Cardiac fibroblast (primary cell): ENCODE measurements at places on chromosomes 1 and 21.
A peak's percentile ranks its signal among the peaks of the same experiment; 100 is the strongest.

DNA sequence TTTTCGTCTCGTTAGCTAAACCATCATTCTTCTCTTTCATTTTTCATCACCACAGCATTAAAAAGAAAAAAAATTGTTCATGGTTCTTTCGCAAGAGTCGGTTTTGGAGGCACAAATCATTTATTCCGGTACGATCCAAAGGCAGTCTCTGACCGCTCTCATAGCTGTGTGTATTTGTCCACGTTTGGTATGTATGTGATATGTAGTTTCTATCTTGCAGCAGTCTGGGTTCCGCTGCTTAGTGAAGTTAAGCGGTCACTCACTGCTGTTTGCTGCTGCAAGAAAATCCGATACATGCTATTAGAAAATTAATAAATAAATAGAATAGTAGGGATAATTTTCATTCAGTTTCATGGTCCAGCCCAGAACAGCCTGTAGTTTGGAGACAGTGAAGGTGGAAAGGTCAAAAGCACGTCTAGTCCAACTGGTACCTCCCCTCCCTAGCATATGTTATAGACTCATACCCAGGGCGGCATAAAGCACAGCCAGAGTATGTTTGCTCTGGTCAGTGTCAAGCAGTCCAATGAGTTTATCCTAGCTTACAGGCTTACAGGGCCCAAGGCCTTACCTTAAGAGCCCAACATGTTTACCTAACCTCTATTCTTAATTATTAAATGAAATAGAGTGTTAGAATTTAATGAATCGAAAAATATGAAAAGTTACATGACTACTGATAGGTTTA is 2.5 kb downstream of the FMN2 start:
- DNase-seq = no peak

GRCh38 chr21:38533887-38534286 is 35.6 kb upstream of the ERG start:
- no peak for DNase-seq

DNA sequence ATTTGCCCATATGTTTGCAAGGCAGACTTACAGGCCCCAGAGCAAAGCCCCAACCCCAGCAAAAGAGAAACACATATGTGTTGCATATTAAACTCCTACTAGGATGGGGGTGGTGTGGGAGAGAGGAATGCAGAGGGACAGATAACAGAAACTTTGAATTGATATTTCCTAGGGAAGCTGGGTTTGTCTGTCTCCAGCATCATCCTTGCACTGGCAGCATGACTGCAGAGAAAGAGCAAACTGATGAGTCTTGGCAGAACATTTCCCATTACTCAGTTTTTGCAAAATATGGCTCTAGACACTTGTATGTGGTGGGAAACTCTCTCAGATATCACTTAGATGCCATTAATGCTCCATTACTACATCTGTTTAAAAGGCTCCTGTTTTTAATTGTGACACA is 43.8 kb upstream of the MARK1 start:
- DNase-seq = no peak

GRCh38 chr1:201609661-201610318 is 70.9 kb downstream of the NAV1 start:
- DNase-seq = no peak

DNA sequence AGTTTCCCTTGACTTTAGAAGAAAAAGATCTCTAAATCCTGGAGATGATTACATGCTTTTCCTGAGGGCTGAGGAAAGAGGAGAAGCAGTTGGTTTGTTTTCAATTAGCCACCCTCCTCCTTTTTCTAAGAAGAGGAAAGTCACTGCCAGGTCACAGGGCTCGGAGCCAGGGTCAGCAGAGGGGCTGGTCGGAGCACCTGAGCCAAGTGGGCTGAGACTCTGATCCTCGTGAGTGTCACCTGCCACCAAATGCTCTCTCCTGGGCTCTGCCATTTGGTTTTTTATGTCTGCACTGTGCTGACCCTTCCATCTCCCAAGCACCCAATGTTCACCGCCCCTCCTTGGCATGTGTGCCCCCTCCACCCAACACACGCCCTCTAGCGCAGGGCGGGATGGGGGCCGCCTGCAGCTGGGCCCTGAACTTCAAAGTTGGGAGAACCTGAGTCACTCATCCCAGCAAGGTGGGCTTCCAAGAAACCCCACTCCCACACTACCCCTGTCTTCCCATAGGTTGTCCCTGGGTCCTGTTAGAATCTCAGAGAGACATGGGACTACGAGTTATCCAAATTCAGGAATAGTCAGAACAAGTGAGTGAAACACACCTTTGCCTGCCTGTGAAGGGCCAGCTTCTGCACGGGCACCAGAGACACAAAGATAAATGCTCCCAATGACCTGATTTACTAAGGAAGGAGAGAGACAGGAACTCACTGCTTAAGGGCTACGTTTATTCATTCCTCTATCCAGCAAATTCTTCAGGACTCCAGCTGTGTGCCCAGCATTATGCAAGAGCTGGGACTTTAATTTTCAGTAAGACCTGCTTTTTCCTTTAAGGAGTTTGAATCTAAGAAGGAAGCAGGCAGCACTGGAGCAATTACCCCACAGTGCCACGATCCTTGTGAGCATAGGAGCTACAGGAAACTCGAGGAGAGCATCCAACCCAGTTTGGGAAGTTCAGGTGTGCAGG is 127.5 kb downstream of the RHOU start:
- DNase-seq = peak; percentile 33

DNA sequence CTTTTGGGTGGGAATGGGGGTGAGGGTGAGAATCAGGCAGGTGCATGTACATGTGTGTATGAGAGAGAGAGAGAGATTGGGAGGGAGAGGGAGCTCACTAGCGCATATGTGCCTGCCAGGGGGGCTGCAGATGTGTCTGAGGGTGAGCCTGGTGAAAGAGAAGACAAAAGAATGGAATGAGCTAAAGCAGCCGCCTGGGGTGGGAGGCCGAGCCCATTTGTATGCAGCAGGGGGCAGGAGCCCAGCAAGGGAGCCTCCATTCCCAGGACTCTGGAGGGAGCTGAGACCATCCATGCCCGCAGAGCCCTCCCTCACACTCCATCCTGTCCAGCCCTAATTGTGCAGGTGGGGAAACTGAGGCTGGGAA is 95.0 kb downstream of the EPHB2 start:
- no peak for DNase-seq

- DNase-seq = peak; percentile 30
Observed at GRCh38 chr21:36487641-36488307, 7.9 kb upstream of the CLDN14 start.

GRCh38 chr1:218809625-218810024 is 364.1 kb upstream of the LYPLAL1 start:
- peak; percentile 37 for DNase-seq

- DNase-seq = no peak
Observed at GRCh38 chr1:85102479-85102878, 54.2 kb upstream of the MCOLN3 start.

DNA sequence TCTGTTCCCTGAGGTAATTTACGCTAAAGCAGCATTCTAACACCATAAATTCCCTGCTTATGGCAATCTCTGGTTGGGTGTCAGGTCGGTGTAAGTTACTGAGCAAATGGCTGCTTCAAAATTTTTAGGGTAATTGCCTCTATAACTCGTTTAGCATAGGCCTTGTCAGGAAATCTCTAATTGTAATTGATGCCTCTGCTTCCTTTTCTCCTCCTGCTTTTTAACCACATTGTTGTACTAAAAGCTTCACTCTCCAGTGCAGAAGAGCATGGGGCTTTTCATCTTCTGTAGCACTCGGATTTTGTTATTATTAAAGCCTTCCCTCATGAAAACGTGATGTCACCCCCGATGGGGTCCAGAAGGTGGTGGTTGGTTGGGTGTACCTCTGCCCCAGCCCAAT is 141.6 kb upstream of the NBPF11 start:
- no peak for DNase-seq

DNA sequence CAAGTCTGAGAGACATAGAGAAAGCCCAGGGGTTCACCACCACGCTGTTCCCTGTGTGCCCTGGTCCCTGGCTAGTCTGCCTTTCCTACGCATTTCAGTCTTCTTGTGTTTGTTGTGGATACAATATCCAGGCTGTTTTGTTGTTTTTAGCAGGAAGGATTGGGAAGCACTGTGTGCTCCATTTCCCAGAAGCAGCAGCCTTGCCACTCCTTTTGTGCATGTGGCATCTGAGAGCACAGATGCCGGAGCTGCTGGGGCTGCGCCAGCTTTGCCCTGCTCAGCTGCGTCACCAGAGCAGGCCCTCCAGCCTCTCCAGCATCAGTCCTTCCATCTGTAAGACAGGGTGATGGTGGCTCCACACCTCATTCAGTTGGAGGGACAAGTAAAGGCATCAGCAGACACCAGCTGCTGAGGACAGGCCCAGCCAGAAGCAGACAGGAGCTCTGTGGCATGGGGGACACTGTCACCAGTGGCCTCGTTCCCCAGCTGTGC is 94.4 kb upstream of the COL6A1 start:
- DNase-seq = no peak

DNA sequence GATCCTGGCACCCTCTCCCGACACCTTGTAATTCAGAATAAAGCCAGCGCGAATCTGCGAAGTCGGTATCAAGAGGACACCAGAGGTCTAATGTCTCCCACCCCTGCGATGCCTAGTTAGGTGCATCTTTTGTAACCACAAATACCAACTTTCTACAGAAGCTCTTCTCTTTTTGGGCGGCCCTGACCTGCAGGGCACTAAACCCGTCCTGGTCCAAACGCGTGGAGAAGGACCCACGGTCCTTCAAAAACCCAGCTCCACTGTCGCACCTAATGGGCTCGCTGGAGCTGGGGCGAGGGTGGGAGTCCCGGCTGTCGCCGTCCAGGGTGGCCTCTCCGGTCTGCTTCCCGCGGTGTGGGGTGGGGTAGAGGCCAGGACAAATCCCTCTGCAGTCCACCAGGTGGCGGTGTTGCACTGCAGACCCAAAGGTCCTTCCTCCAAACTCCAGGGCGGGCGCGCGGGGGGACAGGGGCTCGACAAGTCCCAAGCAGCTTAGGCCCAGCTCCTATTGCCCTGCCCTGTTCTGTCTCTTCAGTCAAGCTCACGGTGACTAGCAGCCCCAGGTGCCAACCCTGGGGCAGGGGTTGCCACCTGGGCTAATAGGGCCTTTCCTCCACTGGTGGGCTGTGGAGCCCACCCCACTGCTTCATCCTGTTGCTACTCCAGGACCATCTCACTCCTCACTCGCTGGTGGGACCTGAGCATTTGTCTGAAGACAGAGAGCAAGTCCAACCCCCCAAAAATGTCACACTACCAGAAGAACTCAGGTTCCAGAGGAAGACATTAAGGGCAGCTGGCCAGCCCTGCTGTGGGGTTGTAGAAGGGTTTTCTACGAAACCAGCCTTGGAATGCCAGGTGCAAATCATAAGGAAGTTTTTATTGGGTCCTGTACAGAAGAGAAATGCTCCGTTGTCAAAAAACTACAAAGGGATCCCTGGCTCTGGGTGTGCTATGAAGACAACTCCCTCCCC is 2.8 kb downstream of the HES3 start:
- peak; percentile 77 for DNase-seq

GRCh38 chr1:110976089-110976488 is 12.4 kb upstream of the LRIF1 start:
- DNase-seq = no peak

- DNase-seq = peak; percentile 75
Observed at GRCh38 chr1:226046240-226046639, 16.3 kb upstream of the H3-3A start.

- no peak for DNase-seq
Observed at GRCh38 chr1:65539266-65540131, 119.0 kb downstream of the LEPR start.

- DNase-seq = no peak
Observed at GRCh38 chr1:16073490-16074119, at the start of gene FAM131C. TSS of gene FAM131C (minus strand) at chr1:16073651. CDS start at chr1:16073442, 209 bp downstream.

GRCh38 chr1:56376188-56376984 is 203.0 kb downstream of the PLPP3 start:
- peak; percentile 56 for DNase-seq

- DNase-seq = peak; percentile 68
Observed at GRCh38 chr1:6523566-6523965, 30.7 kb downstream of the NOL9 start.
